ENCODE measurements at places on chromosomes 1 and 21.

- no peak for DNase-seq
These were observed 37.2 kb downstream of the SLC2A7 start for GRCh38 chr1:8989061-8989460.

DNA sequence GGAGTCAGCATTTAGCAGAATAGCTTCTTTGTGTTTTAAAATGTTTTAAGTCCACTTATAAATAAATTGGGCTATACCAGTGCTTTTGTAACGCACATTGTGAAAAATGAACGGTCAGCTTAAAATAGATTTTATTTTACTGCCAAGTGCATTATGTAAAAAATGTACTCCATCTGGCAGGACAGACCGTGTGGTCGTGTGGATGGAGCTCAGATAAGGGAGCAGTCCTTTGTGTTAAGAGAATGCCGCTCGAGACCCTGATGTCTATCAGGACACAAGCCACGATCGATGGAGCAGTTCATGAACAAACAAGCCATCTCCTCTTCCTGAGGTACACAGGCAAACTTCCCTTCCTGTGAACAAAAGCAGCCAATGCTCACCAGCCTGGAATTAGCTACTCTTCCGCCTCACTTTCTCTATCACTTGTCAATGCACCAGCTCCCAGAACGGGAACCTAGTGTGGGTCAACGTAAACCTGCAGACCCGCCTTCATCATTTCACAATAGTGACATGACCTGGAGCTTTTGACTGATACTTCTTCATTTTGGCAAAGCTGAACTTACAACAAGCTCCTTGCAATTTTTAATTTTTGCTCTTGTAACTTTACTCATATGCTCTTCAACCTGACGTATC lies 243.5 kb downstream of the TGFB2 start:
- DNase-seq = no peak

DNA sequence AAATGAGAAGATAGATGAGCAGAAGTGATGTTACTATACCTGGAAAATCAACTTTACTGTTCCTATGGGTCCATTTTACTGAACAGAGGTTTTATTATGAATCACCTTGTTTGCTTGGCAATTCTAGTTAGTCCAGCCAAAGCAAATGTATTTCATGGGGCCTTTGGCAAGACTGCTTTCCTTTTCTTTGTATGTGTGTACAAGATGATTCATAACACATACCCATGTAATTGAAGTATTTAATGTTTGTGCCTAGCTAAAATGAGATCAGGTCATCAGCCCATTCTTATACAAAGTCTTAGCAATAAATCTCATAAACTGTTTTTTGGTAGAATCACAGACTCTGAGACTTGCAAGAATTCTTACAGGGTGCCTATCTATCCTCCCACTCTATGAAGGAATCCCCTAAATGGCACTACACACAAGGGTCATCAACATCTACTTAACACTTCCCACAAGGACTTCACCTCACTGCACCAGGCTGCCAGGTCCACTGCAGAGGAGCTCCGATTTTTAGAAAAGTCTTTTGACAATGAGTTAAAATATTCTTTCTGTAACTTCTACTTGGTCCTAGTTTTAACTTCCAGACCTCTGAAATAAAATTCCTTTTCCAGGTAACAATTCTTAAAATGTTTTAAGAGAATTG lies 58.5 kb downstream of the LPAR3 start:
- no peak for DNase-seq

DNA sequence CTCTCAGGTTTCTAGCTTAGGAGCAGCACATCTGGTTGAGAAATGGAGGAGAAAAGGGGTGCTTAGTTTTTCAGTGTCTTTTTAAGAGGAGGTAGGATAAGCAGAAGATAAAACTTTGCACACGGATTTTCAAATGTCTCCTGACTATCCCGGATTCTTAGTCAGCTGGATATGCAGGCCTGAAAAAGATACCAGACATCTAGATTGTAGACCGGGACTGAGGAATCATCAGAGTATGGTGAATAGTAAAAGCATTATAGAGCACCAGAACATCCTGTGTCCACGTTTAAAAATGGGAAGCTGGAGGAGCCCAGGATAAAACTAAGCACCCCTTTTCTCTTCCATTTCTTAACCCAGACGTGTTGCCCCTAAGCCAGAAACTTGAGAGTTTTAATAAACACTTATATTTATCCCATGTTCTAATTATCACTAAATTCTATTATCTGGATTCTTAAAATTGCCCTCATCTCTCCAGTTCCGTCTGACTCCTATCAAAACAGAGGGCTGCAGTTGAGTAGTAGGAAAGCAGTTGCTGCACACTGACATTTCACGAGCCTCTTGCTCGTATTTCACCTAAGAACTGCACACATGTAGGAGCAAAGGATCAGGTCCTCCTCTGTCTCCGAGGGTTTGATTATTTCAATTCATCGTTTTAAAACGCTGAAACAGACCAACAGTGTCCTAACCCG lies 609 bp downstream of the PIGK start:
- no peak for DNase-seq

GRCh38 chr1:244339776-244340175 lies 111.9 kb downstream of the ADSS2 start:
- DNase-seq = no peak

DNA sequence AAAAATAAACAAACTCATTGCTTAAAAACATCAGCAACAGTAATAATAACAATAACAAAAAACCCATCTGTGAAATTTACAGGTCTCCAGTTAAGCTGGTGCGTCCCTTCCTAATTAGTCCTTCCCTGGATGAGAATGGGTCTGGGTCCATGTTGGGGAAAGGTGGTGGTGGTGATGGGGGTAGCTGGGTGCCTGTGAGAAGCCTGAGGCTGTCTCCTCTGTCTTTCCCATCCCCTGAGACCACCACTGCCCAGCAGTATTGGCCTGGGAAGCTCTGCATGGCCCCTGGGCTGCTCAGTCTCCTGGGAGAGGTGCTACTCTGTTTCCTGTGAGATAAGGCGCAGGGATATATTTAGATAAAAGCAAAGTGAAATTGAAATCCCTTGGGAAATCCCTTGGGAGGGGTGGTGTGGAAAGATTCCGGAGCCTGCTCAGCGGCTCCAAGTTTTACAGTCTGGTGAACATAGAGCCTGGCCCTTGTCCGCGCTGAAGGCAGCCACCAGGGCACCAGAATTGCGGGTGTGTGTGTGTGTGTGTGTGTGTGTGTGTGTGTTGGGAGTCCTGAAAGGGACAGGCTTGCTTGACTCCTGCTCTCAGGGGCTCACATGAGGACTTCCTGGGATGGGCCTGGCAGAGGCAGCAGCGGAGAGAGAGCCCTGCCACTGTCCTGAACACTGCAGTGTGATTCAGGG lies 150.2 kb downstream of the FOXD2 start:
- DNase-seq = no peak

DNA sequence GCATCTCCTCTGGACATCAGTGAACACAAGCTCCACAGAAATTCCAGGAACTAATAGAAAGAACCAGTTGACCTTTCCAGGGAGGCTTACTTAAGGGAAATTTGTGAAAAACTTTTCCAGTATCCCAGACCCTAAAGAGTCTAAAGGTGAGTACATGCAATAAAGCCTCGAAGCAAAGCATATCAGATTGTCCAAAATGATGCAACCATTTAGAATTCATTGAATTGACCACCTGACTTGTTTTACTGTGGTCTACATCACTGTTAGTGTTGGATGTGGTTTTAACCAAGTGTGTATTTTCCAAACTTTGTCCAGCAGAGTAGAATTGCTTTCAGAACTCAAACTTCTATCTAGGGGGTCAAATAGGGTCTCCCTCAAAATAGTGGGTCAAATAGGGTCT lies 76.3 kb upstream of the TIAM1 start:
- no peak for DNase-seq

All from stimulated activated CD4-positive, alpha-beta T cell treated with anti-CD3 and anti-CD28 coated beads, Interleukin-15, amount 100 ng/mL, for 24 hours (primary cell).